Cardiac septum (tissue), 1 donor: ENCODE measurements at places on chromosomes 16 and 17.

- peak; percentile 36 for DNase-seq
Observed at GRCh38 chr16:55668340-55669281, 12.8 kb downstream of the SLC6A2 start.

- DNase-seq = peak; percentile 81
Observed at GRCh38 chr17:40320756-40321523, 12.0 kb downstream of the RARA start.

GRCh38 chr17:38916771-38917170 is 8.6 kb upstream of the LASP1NB start:
- DNase-seq = no peak

DNA sequence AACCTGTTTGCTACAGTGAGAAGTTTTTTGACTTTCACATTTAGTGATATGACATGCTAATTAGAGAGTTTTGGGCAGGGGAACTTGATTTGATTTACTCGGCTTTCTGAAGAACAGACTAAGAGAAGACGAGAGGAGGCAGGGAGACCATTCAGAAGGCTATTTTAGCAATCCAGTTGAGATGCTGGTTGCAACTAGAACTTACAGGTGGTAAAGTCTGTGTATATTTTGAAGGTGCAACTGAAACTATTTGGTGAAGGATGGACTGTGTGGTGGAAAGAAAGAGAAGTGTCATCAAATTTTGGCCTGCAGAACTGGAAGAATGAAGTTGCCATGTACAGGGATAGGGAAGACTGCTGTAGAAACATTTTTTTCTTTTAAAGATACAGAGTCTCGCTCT is 42.2 kb upstream of the KPNB1 start:
- no peak for DNase-seq

- DNase-seq = no peak
Observed at GRCh38 chr17:79330696-79331095, 256.1 kb downstream of the ENGASE start.

DNA sequence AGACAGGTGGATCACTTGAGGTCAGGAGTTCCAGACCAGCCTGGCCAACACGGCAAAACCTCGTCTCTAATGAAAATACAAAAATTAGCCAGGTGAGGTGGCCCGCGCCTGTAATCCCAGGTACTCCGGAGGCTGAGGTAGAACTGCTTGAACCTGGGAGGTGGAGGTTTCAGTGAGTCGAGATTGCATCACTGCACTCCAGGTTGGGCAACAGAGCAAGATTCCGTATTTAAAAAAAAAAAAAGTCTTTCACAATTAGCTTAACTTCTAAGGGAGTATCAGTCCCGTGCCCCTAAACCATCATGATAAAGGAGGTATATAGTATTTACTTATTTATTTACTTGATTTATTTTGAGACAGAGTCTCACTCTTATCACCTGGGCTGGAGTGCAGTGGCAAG is 3.4 kb upstream of the MEFV start:
- DNase-seq = peak; percentile 82

GRCh38 chr16:86018941-86019340 is 120.0 kb downstream of the IRF8 start:
- peak; percentile 24 for DNase-seq

DNA sequence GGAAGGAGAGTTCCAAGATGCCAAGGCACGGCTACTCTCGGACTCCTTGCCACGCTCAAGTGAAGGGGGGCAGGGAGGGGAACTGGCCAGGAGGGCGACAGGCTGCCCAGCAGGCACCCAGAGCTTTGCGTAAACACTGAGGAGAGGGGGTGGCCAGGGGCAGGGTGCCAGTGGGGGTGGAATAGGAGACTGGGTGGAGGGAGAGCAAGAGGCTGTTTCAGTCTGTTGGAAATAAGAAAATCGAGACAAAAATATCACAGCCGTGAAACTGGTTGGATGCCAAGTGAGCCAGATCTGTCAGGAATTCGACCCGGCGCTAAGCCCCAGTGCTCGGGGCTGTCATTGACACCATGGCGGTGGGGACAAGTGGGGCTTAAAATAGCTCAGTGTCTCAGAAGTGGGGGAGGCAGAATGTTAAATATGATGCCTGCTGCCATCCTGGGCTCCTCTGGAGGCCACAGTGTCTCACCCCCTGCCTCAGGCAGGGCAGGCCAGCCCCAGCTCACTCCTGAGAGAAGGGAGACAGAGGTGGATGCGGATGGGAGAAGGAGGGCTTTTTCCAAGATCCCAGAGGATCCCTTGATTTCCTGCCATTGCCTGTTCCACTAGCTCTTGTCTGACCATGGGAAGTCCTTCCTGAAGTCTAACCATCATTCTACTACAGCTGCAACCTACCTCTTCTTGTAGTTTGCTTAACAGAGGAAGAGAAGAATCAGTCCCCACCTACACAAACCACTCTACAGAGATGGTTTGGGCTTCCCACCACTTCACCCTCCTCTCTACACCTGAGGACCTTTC is 9.5 kb downstream of the PNMT start:
- no peak for DNase-seq

GRCh38 chr17:33520426-33521330 is 227.6 kb upstream of the ASIC2 start:
- no peak for DNase-seq

- DNase-seq = no peak
Observed at GRCh38 chr17:45052052-45052772, 780 bp upstream of the DCAKD start.

GRCh38 chr17:76147211-76148014 is 6.4 kb upstream of the FOXJ1 start:
- DNase-seq = no peak

DNA sequence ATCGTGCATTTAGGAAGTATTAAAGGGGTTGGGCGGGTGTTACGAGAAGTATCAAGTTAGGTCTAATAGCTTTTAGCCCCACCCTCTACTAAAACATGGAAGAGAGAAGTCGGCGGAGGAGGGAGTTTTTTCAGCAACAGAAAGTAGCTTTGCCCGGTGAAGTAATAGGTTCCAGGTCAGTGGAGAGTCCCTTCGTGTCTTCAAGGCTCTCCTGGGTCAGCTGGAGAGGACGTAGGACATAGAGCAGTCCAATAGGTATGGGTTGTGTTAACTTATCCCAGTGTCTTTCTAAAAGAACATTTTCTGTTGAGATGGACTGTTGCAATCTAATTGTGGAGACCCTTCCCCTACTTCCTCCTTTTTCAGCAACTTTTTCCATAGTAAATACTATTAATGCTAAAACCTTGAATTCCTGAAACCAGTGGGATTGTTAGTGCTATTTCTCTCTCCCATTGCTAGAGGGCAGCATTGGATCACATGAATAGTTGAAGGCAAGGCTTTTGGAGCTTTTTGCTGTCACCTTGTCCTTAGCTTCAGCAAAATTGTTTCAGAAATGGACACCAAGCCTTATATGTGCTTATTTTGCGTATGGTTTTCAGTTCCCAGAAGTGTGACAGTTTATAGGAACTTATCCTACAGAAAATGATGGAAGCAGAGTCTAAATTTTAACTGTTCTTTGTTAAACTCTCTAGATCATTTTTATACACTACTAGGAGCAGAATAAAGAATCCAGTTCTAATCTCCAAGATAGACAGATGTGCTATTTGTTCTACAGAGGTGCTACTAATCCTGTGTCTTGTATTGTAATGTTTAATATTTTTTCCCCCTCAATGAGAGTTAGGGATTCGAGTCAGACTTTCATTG is 38.4 kb downstream of the UTP18 start:
- DNase-seq = no peak

DNA sequence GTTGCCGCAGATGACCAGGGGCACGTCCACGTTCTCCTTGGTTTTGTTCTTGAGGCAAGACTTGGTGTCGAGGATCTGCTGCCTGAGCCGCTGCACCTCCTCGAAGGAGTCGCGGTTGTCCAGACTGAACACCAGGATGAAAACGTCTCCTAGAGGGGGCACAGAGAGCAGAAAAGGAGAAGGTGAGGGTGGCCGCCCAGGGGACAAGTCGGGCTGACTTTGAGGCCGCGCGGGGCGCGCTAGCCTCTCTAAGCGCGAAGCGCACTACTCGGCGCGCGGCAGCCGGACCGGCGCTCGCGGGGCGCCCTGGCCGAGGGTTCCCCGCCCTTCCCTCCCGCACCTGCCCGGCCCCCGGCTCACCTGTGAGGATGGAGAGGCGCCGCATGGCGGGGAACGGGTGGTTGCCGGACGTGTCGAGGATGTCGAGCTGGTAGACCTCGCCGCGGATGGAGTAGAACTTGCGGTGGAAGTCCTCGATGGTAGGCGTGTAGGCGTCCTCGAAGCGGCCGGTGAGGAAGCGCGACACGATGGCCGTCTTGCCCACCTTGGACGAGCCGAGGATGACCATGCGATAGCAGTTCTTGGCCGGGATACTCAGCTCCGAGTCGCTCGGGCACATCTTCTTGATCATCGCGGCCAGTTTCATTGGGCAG is 533 bp downstream of the RASD1 start:
- peak; percentile 77 for DNase-seq

- no peak for DNase-seq
Observed at GRCh38 chr17:4852567-4853207, 19.5 kb downstream of the MINK1 start.

- no peak for DNase-seq
Observed at GRCh38 chr16:7351610-7352510, 19.2 kb downstream of the RBFOX1 start.

GRCh38 chr16:78490431-78490830 is 391.0 kb downstream of the WWOX start:
- no peak for DNase-seq

DNA sequence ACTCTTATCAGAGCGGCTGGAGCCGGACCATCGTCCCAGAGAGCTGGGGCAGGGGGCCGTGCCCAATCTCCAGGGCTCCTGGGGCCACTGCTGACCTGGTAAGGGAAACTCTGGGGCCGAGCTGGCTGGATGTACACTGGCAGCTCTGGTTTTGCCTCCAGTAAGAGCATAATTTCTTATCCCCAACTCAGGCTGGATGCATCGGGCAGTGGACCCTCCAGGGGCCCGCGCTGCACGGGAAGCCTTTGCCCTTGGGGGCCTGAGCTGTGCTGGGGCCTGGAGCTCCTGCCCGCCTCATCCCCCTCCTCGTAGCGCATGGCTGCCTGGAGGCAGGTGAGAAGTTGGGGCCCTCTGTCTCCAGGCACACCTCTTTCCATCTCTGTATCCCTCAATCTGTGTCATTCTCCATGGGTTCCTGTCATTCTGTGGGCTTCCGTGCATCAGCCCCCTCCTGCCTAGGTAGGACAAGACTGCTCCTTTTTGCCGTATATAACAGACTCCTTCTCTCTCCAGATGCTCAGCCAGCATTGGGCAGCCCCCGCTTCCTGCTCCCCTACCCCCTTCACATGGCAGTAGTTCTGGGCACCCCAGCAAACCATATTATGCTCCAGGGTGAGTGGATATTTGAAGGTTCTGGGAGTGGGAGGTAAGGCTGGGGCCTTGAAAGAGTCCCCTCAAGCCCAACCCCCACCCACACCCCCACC is 9.4 kb upstream of the TMEM88 start:
- DNase-seq = no peak

DNA sequence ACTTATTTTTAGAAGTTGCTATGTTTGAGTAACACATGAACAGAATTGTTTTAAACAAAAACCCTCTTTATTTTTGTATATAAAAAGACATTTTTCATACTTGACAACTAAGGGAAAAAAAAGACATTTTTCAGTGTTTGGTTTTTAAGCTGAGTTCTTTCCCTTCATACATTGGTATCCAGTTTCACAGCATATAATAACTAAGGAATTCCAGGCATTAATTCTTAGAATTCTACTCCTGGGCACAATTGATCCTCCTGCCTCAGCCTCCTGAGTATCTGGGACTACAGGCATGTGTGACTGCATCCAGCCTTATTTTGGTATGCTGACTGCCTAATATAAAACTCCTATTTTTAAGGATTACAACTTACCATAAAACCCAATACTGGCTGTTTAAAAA is 8.4 kb downstream of the FBXO47 start:
- no peak for DNase-seq

GRCh38 chr17:71548540-71549190 is 572.2 kb upstream of the SOX9 start:
- DNase-seq = no peak

- no peak for DNase-seq
Observed at GRCh38 chr16:2810651-2811050, 6.4 kb upstream of the PRSS21 start.

DNA sequence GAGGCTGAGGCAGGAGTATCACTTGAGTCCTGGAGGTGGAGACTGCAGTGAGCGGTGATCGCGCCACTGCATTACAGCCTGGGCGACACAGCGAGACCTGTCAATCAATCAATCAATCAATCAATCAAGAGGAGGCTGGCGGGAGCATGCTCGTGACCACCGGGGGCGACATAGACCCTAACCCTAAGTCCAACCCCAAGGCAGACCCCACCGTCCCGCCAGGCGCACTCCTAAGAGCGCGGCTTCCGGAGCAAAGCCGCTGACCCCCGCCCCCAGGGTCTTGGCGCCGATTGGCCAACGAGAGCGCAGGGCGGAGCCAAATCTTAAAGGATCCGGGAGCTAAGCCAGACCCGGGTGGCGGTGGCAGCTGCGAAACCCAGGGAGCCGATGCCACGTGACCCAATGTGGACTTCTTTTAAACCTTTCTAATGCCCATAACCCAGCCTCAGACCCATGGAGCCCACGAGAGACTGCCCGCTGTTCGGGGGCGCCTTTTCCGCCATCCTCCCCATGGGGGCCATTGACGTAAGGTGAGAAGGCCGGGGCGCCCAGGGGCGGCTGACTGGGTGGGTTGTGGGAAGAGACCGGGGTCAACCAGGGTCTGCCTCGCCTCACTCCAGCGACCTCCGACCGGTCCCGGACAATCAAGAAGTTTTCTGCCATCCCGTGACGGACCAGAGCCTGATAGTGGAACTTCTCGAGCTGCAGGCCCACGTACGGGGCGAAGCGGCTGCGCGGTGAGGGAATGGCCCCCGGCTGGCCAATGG is at the start of gene RANGRF:
Gene RANGRF, plus strand, starts transcription at position 335 of the 767 bp plus-strand sequence. Its CDS starts 119 bp downstream, at position 454.
- peak; percentile 94 for DNase-seq

- no peak for DNase-seq
Observed at GRCh38 chr17:40448213-40448638, 5.0 kb downstream of the IGFBP4 start.

- no peak for DNase-seq
Observed at GRCh38 chr17:27341041-27341471, 47.1 kb downstream of the WSB1 start.

- no peak for DNase-seq
Observed at GRCh38 chr17:2282297-2282873, 21.2 kb downstream of the SMG6 start.

DNA sequence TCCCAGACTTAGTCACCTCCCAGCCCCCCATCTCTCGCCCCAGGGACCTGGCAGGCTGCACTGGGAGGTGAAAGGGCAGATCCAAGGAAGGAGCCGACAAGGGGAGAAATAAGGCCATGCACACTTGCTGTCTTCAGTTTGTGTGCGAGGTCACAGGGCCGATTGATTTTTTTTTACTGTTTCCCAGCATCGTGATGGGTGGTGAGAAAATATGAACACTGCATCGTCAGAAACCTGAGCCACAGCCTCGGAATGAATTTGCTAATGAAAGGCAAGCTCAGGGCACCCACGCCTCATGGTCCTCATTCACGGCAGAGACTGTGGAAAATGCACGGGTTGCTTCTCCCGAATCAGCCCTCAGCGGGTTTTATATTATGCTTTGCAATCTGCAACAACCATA is 98.0 kb downstream of the SOCS1 start:
- no peak for DNase-seq

GRCh38 chr17:9244066-9245052 is 223.0 kb downstream of the NTN1 start:
- DNase-seq = no peak
